D341Med (cell line): ENCODE measurements at places on chromosomes 13 and 19.

- DNase-seq, result no peak
Observed at GRCh38 chr13:101018720-101019119, 344.1 kb upstream of the TMTC4 start.

DNA sequence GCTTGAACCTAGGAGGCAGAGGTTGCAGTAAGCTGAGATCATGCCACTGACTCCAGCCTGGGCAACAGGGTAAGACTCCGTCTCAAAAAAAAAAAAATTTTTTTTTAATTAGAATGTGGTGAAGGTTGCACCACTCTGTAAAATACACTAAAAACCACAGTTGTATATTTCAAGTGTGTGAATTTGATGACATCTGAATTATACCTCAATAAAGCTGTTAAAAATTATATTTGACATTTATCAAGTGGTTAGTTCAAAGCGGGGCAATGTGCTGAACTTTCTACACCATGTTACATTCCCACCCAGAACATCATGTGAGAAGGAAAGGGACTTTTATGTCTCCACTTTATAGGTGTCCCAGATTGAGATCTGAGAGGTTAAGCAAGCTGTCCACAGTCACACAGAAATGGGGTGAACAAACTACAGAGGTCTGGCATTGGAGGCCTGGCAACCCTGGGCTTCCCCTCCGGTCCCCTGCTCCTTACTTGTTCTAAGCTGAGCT is 5.9 kb upstream of the S1PR5 start:
- no peak for DNase-seq

DNA sequence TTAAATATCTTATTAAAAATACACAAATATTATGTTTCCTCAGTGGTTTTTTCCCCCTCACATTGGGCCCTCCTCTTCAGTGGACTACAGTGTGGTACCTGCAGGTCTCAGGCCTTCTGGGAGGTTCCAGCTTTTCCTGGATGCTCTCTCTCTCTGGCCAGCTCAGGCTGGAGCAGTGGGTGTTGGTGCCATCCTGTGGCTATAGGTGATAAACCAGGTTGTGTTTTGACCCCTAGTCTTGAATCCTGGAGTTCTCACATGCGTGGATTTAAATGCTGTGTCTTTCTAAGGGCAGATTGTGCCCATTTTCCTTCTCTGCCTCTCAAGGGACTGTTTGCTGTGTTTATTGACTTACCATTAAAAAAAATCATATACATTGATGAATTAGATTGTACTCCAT is 41.2 kb upstream of the ZNF527 start:
- no peak for DNase-seq

DNA sequence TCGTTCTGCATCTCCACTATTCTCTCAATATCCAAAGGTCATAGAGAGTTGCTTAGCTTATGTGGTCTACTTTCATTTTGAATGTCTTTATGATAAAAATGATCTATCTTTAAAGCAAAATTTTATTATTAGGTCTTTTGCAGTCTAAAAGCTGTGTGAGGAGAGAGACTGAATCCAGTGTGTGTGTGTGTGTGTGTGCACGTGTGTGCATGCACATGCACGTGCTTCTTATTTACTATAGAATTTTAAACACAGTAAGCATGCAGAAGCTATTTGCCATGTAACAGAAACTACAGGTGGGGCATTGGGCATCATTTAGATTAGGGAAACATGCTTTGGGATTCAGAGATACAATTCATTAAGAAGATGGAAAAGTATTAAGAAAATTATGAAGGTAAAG is 136.0 kb upstream of the SPRY2 start:
- no peak for DNase-seq
